SK-N-DZ (cell line): ENCODE measurements at places on chromosomes 13 and 19.

DNA sequence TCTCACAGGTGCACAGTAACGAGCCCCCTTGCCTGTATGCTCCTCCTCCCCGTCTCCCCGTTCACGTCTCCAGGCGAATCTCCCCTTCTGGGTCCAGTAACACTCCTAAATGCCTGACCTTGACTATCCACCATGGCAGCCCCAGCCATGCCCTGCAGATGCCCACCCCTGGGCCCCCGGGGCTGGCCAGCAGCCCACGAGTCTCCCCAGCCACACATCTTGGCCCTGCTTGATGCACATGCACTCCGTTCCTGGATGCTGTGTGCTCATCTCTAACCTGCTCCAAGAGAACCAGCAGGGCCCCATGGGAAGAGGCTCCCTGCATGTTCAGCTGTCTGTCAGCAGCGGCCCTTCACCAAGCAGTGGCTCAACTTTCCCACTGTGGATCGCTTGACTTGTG, 32.0 kb downstream of the HPN start:
- no peak for DNase-seq

GRCh38 chr19:35549174-35549788, 3.9 kb downstream of the TMEM147 start:
- peak; percentile 73 for DNase-seq

DNA sequence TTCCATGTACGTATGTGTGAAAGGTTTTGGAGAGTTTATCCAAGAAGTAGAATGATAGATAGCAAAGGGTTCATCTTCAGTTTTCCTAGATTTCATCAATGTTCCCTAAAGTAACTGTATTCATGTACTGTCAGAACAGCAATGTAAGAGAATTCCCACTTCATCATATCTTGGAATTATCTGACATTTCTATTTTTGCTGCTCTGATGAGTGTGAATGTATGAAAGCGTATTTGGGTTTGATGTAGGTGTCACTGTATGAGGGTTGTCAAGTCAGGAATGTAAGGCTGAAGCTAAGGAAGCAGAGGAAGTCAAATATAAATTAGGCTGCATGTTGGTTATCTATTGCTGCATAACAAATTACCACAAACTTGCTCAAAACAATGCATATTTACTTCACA, 7.2 kb upstream of the KATNAL1 start:
- no peak for DNase-seq

GRCh38 chr13:27599845-27600553, 20.3 kb downstream of the LNX2 start:
- DNase-seq, result no peak

DNA sequence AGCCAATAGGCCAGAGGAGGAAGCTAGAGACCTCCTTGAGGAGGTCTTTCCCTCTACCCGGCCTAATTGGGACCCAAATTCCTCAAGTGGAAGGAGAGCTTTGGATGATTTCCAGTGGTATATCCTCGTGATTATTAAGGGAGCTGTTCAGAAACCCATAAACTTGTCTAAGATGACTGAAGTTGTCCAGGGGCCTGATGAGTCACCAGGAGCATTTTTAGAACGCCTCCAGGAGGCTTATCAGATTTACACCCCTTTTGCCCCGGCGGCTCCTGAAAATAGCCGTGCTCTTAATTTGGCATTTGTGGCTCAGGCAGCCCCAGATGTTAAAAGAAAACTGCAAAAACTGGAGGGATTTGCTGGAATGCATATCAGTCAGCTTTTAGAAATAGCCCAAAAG, 198.1 kb downstream of the ZNF486 start:
- DNase-seq, result no peak

GRCh38 chr13:95137096-95137495, 164.2 kb downstream of the ABCC4 start:
- DNase-seq, result no peak

GRCh38 chr13:111338841-111339240, 18.4 kb downstream of the TEX29 start:
- no peak for DNase-seq

DNA sequence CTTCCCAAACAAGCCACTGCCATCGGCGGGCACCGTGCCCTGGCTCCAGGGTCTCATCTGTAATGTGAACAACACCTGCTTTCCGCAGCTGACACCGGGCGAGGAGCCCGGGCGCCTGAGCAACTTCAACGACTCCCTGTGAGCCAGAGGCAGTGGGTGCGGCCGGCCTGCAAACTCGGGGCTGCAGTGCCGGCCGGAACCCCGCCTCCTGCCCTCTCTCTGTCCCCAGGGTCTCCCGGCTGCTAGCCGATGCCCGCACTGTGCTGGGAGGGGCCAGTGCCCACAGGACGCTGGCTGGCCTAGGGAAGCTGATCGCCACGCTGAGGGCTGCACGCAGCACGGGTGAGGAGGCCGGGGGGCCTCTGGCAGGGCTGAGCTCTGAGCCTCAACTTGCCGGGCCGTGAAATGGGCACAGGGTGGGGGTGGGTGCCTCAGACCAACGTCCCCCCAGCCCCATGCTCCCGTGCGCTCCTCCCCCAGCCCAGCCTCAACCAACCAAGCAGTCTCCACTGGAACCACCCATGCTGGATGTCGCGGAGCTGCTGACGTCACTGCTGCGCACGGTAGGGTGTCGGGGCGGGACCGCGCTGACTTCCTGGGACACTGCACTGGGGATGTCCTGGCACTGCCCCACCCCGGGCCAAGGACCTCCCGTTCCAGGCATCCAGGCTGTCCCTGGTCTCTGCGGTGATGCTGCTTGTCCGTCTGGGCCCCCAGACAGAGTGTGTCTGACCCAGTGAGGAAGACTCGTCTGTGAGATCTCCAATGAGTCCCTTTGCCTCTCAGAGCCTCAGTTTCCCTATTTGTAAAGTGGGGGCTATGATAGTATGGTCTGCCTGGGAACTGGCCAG, 2.2 kb downstream of the ABCA7 start:
- peak; percentile 77 for DNase-seq

- DNase-seq, result no peak
These were observed 6.3 kb downstream of the GRAMD1A start for GRCh38 chr19:35006342-35006998.

GRCh38 chr13:28252547-28252946, 114.2 kb downstream of the PAN3 start:
- no peak for DNase-seq

- DNase-seq, result no peak
These were observed 115.4 kb downstream of the FLT1 start for GRCh38 chr13:28379371-28380083.

- DNase-seq, result no peak
These were observed 17.5 kb upstream of the KBTBD6 start for GRCh38 chr13:41150058-41150457.

DNA sequence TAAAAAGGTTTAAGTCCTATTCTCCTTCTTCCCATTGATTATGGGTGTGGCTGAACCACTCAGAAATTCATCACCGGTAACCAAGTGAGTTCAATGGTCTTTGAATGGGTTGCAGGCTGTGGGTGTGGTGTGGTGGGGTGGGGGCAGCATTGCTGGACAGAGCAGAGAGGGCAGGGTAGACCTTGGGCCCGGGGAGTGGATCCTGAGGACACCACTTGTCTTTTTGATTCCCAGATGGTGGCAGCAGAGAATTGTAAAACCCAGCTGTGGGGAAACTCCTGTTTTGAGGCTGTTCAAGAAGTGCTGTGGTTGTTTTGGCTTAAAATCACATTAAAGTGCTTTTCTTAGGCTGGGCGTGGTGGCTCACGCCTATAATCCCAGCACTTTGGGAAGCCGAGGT, 45.8 kb upstream of the RGCC start:
- DNase-seq, result no peak

GRCh38 chr19:47145639-47146486, 15.2 kb downstream of the SAE1 start:
- DNase-seq, result no peak

DNA sequence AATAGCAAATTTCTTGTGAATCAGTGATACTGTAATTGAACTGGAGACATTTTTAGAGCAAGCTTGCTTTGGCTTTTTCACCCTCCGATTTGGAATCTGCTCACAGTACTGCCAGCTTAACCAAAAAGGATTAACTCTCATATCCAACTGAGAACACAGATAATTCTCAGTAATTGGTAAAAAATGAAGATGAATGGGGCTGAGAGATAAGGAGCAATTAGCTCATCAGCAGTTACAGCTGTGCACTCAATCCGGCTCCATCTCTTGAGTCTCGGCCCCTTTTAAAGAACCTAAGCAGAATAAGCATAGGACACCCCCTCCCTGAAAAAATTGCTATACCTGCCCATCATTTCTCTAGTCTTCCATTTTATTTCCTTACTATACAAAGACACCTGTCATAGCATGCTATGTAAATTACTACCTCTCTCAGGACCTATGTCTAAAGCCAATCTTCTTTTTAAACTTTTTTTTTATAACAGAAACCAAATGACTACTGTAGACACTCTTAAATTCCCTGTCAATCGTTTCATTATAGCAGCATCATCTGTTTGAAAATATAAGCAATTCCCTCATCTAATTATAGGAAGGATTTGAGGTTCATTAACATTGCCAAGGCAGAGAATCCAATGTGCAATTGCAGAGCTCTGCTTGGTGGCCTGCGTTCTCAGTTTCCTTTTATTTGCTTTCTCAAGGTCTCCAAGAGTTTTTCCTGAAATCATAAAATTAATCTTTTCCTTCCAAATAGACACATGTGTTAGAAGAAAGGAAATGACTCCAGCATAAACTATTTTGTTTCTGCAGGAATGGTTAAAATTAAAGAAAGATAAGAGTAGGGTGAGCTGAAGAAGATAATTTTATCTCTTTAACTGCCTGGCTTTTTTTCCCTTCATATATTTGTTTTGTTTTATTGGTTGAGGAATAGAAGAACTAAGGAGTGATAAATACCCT, 242.1 kb downstream of the DACH1 start:
- peak; percentile 90 for DNase-seq

DNA sequence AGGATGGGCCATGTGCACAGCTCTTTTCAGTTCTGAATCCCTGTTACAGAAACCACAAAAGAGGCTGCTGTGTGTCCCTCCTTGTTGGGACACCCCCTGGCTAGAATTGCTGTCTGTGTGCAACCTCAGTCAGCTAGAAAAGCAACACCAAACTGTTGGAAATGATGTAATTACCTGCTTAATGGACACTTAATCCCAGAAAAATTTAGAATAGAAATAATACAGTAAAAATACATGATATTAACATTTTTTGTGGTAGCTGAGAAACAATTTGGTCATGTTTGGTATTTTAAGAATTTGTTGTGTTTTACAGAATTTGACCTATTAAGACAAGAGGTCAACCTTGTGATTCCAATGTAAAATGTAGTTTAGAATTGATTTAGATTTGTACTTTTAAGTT, 46.8 kb downstream of the FAM124A start:
- DNase-seq, result no peak

DNA sequence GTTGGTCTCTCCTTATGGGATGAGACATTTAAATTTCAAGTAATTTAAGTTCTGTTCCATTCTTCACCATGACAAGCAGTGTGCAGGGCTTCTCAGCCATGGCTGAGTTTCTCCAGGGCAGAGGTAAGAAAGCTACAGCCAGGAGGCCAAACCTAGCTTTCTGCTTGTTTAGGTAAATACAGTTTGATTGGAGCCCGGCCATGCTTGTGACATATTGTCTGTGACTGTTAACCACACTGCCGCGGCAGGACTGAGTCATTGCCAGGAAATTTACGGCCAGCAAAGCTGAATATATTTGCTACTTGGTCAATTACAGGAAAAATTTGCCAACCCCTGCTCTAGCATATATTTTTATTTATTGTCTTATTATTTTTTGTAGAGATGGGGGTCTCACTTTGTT, 10.7 kb downstream of the NLRP8 start:
- no peak for DNase-seq

DNA sequence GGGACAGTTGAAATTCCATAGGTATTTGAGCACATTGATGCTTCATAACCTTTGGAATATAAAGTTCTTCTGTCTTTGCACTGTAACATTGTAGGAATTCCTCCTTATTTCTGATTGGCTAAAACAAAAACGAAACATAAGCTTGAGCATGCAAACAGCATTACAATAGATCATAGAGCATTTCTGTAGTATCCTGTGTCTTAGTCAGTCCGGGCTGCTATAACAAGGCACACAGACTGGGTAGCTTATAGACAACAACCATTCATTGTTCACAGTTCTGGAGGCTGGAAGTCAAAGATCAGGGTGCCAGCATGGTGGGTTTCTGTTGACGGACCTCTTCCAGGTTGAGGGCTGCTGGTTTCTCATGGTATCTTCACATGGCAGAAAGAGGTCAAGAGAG, 188.7 kb upstream of the SOX21 start:
- no peak for DNase-seq

DNA sequence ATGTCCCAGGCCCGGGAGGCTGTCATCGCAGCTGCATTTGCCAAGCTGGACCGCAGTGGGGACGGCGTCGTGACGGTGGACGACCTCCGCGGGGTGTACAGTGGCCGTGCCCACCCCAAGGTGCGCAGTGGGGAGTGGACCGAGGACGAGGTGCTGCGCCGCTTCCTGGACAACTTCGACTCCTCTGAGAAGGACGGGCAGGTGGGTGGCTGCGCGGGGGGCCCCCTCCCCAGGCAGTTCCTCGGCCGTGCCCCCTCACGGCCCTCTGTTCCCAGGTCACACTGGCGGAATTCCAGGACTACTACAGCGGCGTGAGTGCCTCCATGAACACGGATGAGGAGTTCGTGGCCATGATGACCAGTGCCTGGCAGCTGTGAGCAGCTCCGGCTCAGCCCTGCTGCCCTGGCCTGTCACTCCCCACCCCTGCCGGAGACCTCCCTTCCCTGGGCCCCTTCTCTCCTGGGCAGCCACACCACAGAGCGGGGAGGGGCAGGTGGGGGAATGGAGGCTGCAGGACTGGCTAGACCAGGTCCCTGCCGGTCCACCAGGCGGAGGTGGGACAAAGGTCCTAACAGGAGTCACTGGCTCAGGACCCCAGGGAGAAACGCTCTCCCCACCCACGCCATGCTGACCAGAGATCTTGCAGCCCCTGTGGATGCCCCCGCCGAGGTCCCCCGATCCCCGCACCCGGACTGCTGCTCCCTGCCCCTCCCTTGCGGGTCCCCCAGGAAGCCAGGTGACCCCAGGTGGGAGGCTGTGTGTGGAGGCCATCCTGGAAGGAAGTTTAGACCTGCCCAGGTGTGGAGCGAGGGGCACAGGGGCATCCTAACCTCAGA, 1.1 kb downstream of the CAPS start:
- DNase-seq, result no peak
